ENCODE measurements at places on chromosomes 2 and 18.

DNA sequence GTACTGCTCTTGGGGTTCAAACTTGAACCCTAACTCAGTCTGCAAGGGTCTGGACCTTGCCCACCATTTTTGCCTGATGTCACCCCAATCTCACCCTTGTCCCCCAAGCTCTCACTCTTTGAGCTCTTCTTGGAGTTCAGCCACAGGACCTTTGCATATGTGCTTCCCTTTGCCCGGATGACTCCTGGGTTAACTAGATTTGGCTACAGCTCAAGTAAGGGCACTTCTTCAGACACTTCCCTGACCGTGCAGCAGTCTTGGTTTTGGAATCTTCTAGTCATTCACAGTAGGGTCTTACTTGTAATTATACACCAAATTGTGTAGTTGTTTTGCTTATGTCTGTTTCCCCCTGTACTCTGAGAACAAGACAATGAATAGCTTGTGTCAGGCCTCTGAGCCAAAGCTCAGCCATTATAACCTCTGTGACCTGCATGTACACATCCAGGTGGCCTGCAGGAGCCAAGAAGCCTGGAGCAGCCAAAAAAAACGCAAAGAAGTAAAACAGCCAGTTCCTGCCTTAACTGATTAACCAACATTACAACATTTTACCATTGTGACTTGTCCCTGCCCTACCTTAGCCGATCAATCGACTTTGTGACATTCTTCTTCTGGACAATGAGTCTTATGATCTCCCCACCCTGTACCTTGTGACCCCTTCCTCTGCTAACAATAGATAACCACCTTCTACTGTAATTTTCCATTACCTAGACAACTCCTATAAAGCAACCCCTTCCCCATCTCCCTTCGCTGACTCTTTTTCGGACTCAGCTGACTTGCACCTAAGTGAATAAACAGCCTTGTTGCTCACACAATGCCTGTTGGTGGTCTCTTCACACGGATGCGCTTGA is 1.0 kb upstream of the MOGAT1 start:
- DNase-seq = no peak

GRCh38 chr18:3088449-3088848 is 75.5 kb upstream of the LPIN2 start:
- no peak for DNase-seq

DNA sequence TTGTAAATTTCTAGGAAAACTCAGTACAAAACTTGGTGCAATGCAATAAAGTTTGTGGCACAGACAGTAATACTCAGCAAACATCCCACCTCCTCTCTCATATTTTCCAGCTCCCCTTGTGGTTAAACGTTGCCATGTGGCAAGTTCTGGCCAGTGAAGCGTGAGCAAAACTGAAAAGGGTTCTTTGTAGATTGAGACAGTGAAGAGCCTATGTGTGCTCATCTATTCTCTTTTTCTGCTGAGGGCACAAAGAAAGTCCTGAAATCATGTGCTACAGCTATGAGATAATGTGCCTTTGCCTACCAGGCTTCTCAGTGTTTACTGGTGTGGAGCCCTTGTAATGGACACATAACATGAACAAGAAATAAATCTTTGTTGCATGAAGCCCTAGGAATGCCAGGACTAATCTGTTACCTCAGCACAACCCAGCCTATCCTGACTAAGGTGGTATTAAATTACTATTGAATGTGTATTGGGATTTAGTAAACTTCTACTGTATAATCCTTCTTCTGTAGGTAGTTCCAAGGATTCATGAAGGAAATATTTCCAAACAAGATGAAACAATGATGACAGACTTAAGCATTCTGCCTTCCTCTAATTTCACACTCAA is 13.0 kb upstream of the TYMS start:
- DNase-seq = peak; percentile 97

DNA sequence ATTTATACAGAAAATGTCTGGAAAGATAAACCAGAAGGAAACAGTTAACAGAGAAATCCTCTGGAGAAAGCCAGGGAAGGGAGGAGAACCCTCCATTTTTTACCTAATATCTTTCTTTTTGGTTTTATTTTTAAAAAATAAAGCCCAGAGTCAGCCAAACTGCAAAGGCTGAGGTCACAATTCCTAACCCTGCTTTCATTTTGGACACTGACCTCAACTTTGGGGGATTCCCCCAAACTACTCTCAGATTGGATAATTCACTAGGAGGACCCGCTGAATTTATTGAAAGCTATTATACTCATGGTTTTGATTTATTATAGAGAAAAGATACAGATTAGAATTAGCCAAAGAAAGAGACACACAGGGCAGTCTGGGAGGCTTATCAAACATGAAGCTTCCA is 93.3 kb upstream of the SP3 start:
- no peak for DNase-seq

DNA sequence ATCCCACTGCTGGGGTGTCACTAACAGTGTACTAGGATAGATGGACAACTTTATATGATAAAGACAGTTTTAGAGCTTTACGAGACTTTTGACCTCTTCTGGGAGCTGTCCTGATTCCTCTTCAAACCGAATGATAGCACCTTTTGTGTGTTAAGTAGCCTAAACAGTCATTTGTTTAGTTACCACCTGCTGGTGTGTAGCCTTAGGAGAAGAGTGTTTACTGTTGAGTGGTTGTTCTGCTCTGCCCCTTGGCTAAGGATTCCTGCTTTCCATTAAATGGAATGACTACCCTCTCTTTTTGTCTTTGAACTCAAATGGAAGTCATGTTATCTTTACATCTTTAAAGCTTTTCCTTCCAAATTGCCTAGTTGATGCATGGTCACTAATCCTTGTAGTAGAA is 28.0 kb upstream of the MGAT5 start:
- DNase-seq = no peak

Data from globus pallidus (tissue), 1 donor.